Hematopoietic multipotent progenitor cell treated with erythropoietin and hydrocortisone succinate and interleukin-3 and kit ligand, for 17 days (in vitro differentiated cells): ENCODE measurements at places on chromosomes 5 and 9.

DNA sequence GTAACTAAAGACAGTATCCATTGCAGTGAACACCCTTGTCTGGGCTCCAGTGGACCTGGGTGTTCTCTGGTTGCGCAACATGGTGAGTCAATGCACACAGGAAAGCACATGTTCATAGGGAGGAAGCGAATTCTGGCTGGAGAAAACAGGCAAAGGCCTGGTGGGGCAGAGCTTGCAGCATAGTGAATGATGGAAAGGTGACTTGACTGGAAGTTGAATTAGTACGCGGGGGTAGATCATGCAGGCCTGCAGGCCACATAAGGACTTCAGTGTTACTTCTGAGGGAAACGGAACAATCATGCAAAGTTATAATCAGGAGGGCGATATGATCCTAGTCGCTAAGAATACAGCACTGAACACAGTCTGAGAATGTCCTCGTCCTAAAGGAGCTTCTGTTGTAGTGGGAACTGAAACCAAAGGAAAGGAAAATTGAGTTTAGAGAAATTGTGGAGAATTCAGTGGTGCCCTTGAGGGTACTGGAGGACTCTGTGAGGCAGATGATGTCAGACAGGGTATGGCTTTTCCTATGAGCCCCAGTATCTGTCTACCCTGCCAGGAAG, 71.9 kb upstream of the RANBP3L start:
- no peak for DNase-seq

GRCh38 chr5:9335754-9336495, 209.9 kb downstream of the SEMA5A start:
- no peak for DNase-seq

DNA sequence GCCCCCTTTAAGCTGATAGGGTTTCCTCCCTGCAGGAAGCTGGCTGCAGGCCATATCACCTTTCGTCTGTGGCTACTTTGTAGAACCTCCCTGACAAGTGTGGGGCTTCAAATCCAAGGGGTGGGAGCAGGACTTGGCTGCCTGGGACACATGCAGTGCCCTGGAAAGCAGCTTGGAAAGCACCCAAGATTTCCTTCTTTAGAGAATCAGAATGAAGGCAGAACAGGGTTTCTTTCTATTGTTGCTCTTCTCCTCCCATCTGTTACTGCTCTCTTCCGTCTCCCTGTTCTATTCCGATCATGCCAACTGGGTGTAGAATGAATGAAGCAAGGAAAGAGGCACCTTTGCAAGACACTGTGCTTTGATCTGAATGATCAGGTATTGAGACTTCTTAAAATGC, 282.2 kb downstream of the MED10 start:
- no peak for DNase-seq

GRCh38 chr5:132889501-132889900, 16.0 kb downstream of the LEAP2 start:
- DNase-seq, result no peak

- DNase-seq, result no peak
Observed at GRCh38 chr5:82817897-82818676, 259.1 kb downstream of the TMEM167A start.

- DNase-seq, result no peak
Observed at GRCh38 chr9:124263213-124263612, 5.5 kb downstream of the NEK6 start.

GRCh38 chr9:76609285-76610010, 150.5 kb downstream of the GCNT1 start:
- no peak for DNase-seq

DNA sequence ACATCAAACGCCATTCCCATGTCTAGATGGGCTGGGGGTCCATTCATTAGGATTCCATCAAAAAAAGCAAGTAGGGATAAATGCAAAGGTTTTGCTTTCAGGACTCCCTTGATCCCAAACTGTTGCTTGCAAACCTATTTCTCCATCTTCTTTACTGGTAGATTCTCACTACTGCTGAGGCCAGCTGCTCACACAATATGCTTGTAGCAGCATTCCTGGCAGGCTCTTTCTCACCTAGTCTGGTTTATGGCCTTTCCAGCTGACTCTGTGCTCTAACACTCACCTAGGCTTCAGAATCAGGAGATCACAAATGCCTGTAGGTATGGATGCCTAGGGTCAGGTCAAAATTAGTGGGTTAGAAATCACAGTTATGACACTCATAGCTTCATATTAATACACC, 274.7 kb downstream of the GABRB2 start:
- DNase-seq, result no peak

- no peak for DNase-seq
Observed at GRCh38 chr5:160547061-160547460, 125.4 kb downstream of the PTTG1 start.

- no peak for DNase-seq
Observed at GRCh38 chr5:102931085-102931725, 176.1 kb downstream of the PAM start.

- no peak for DNase-seq
Observed at GRCh38 chr5:160799184-160799583, 52.8 kb downstream of the ATP10B start.

DNA sequence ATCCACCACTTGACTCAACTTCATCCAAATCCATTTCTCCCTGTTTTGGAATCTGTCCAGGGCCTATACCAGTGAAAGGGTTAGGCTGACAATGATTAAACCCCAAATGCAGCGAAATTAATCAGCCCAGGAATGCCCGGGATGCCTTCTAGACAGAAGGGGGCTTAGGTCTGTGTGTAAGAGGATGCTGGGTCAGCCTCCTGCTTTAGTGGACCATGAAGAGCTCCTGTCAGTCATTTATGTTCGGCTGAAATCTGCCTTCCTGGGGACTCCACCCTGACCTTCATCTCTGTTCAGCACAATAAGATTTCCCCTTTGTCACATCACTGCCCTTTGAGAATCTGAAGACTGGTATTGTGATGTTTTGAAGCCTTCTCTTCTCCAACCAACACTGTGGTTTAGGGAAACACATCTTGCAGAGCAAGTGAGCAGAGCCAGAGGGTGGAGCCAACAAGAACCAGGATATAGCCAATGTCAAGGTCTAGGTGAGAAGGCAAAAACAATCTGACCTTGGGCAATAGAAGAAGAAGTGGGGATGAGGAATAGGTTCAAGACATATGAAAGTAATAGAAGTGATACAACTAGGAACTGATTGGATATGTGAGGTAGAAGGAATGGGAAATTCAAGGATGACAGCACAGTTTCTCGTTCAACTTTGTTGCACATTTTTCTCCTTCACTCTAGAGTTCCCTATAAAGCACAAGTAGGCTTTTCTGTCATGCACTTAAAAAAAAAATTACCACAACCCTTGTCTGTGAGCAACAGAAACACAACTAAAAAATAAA, 234.4 kb downstream of the ARHGAP26 start:
- no peak for DNase-seq

DNA sequence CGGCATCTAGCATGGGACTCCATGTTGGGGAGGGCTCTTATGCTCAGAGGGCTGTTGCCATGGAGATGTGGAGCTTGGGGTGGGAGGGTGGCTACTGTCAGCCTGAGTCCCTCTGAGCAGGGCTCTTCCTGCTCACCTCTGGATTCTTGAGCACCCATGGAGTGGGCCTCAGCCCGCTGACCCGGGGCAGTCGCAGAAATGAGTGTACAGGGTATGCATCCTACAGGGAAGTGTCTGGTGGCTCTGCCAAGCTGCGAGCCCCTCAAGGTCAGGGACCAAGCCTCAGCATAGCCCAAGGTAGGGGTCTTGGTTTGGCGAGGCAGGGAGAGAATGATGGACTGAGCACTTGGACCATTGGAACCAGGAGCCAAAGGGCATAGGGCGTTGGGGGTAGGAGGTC, 104.1 kb downstream of the DAB2IP start:
- no peak for DNase-seq

DNA sequence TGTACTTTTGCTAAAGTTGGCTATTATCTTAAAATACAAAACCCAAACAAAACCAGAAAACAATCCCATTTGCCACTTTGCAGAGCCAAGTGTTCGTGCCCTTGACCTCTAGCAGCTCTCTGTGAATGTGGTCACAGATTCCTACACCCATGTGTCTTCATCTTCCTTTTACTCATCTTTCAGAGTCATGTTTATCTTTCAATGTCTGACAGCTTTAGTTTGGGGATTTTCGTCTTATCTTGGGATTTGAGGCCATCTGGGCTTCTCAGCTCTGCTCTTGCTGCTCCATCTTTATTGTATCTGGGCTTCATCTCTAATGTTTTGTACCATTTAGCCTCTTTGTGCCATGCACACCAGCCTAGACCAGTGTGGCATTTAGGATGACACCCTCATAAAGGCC, 81.0 kb downstream of the DAPK1 start:
- no peak for DNase-seq

GRCh38 chr9:14585730-14586473, 107.3 kb downstream of the ZDHHC21 start:
- DNase-seq, result no peak

- DNase-seq, result no peak
Observed at GRCh38 chr5:154866841-154867240, 8.4 kb downstream of the CNOT8 start.

- peak; percentile 50 for DNase-seq
Observed at GRCh38 chr9:112793213-112793810, 42.8 kb downstream of the SNX30 start.

DNA sequence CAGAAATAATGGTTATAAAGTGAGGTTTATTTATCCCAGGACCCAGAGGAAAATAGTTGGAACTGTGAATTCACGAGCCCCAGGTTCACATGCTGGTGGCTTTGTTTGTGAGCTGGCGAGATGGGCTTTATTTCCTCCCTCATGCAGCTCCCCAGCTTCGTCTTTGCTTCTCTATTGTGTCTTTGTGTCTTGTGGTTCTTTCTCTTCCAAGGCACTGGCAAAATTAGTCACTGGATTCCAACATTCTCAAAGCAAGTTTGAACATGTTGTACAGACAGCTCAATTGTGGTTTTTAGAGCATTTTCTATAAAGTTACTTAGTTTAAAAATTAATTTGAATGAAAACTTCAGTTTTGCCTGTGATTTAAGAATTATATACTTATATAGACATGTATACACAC, 7.2 kb downstream of the NDUFS6 start:
- no peak for DNase-seq

GRCh38 chr9:124660341-124660801, 110.7 kb downstream of the NR6A1 start:
- peak; percentile 10 for DNase-seq

- no peak for DNase-seq
Observed at GRCh38 chr9:35697486-35697885, 7.8 kb upstream of the TPM2 start.

- DNase-seq, result no peak
Observed at GRCh38 chr5:180018347-180019060, 53.1 kb downstream of the RNF130 start.

DNA sequence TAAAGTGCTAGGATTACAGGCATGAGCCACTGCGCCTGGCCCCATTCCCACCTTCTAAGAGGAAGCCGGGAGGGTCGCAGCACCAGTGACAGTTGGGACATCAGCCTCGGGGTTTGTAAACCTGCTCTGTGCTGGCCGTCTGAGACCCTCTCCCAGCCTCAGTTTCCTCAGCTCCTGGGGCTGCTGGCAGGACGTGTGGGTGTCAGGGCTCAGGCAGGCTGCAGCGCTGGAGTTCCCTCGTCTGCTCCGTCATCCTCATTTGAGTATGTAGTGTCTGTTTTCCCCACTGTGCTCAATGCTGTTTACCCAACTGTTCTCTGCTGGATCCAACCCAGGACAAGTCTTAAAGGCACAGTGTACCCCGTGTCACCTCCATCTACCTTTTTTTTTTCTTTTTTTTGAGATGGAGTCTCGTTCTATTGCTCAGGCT, 2.0 kb upstream of the NINJ1 start:
- DNase-seq, result no peak

DNA sequence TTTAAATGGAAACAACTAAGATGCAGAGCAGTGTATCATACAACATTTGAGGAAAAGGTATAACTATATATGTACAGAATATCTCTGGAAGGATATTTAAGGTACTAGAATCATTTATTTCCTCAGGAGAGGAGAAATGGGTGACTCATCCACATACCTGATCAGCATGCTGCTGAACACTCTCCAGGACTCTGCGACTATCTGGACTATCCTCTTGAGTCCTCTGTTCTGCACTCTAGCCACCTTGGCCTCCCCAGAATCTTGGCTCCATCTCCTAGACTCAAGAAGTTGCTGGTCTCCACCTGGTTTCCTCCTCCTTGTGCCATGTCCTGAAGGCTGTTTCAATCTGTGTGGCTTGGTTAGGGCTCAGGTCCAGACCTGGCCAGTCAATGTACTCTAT, 8.8 kb upstream of the PRDM6 start:
- DNase-seq, result no peak

DNA sequence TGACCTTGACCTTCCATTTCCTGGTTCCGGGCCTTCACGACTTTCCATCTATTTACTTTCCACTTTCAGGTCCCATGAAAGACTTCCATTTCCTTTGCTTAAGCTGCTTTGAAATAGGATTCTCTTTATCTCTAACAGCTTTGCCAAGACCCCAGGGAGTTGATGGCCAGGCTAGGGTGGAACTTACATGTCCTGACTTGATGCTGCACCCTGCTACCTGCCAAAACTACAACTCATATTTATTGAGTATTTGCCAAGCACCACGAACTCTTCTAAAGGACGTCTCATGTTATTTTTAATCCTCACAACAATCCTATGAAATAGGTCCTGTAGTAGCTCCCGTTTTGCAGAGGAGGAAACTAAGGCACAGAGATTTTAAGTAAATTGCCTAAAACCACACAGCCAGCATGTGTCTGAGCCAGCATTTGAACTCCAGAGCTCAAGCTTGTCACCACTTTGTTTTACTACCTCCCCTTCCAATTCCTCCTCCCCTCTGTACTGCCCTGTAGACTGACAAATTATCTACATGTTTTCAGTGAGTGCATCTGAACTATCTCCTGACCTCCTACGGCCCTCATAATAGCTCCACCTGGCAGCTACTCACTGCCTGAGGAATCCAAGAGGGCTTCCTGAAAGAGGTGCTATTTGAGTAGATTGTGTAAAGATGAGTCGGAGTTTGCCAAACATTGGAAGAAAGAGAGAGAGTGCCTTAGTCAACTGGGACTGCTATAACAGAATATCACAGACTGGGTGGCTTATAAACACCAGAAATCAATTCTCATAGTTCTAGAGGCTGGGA, 38.4 kb upstream of the SMIM23 start:
- DNase-seq, result no peak

DNA sequence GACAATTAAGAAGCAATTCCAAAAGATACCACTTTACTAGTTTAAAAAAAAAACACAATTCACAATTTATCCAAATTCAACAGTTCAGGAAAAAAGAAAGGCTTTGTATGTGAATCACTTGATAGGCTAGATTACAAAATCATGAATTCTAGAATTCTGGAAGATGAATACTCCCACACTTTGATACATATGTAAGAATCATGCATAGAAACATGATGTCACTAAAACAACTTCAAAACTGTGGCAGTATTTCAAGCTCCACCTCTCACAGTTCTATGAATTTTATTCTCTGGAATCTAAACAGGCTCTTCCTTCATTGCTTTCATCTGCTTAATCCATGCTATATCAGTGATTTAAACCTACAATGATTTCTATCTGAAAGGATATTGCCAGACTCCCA, 51.0 kb downstream of the GNAQ start:
- no peak for DNase-seq

- no peak for DNase-seq
Observed at GRCh38 chr5:176789873-176790615, 20.3 kb upstream of the UNC5A start.

GRCh38 chr5:72210888-72211678, 103.8 kb downstream of the MAP1B start:
- peak; percentile 12 for DNase-seq

GRCh38 chr9:71908825-71909224, 2.2 kb downstream of the ABHD17B start:
- DNase-seq, result no peak
